ENCODE measurements at places on chromosomes 7 and 10.

GRCh38 chr10:31830887-31831286 is 97.7 kb downstream of the ARHGAP12 start:
- no peak for DNase-seq

DNA sequence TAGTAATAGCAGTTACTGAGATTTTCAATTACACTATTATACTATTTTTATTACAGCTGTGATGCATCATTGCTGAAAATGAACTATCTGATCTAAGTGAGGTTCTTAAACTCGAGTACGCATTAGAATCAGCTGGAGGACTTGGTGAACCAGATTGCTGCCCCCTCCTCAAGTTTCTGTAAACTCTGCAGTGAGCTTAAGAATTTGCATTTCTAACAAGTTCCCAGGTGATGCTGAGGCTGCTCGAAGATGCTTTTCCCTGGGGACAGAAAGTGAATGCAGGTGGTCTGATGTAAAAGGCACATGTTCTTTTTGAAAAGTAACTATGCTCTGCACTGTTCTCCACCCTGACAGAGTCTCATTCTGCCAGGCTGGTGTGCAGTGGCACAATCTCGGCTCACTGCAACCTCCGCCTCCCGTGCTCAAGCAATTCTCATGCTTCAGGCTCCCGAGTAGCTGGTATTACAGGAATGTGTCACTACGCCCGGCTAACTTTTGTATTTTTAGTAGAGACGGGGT is 12.5 kb downstream of the RNF133 start:
- DNase-seq = no peak

DNA sequence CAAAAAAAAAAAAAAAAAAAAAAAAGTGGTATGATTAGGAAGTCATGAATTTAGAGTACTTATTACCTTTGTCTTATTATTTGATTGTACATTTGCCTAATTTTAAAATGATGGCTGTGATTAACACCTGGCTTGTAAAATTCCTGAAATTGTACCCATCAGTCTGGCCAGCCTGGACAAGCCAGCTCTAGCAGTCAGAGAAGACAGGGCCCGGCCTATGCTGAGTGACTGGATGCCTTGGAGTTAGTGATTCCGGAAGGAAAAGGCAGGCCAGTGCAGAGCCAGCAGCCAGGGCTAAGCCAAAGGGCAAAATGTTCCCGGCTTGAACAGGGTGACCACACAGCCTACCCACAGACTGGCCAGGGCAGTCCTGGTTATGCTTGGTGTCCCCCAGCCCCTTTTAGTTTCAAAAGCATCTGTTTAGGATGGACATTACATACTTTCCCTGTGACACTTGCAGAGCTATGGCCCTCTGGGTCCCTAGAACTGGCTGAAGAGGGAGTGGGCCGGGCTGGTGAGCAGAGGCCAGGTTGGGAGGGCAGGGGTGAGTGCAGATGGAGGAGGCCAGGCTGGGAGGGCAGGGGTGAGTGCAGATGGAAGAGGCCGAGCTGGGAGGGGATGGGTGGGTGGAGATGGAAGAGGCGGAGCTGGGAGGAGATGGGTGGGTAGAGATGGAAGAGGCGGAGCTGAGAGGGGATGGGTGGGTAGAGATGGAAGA is 61.7 kb downstream of the PROSER2 start:
- no peak for DNase-seq

- no peak for DNase-seq
These were observed 19.1 kb downstream of the MAD1L1 start for GRCh38 chr7:2213551-2214215.

DNA sequence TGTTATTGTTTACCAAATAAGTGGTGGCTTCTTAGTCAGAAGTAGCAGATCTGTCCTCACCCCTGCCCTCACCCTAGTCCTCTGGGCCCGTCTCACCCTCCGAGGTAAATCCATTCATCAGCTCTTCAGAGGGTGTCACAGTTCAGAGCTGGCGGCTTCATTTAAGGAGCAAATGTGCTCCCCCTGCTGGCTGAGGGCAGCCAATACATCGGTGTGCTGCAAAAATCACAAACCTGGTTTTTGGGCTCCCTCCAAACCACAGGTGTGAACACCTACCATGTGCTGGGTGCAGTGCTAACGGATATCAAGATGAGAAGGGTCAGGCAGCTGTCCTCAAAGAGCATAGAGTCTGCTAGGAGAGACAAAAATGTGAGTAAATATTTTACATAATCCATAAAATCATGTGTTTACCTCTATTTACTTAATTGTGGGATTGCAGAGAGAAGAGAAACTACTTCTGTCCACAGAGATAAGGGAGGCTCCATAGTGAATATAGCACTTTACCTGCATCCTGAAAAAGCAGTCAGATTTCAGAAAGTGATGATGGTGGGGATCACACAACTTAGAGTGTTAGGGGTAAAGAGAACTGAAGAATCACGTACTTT is 15.5 kb upstream of the CRTAC1 start:
- DNase-seq = peak; percentile 7

- DNase-seq = no peak
These were observed 28.4 kb downstream of the TBC1D12 start for GRCh38 chr10:94430701-94431100.

- no peak for DNase-seq
These were observed 13.3 kb upstream of the ARHGAP21 start for GRCh38 chr10:24737001-24737400.

GRCh38 chr10:121406823-121407545 is 191.3 kb downstream of the FGFR2 start:
- DNase-seq = no peak

GRCh38 chr10:76686201-76686600 is 951.4 kb downstream of the KCNMA1 start:
- no peak for DNase-seq

GRCh38 chr7:155764438-155764793 is 47.8 kb downstream of the SHH start:
- no peak for DNase-seq

DNA sequence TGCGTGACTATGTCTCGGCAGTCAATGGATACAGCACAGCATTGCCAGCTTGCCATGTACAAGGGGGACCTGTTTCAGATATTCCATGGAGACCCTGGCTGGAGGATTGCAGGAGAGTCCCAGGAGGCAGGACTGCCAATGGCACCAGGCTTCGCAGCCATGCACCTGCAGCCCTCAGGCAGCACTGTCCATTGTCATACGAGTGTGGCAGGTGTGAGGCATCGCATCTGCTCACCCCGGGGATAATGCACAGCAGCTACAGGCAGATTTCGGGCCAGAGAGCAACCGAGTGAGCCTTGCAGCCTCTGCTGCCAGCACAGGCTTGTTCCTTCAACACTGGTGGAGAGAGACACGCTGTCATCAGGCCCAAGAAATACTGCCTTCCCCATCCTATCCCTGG is 415.1 kb downstream of the PAXIP1 start:
- no peak for DNase-seq

- DNase-seq = no peak
These were observed 951.4 kb downstream of the SORCS3 start for GRCh38 chr10:105592468-105592867.

GRCh38 chr7:151819866-151820265 is 57.0 kb downstream of the PRKAG2 start:
- no peak for DNase-seq

- DNase-seq = no peak
These were observed 41.9 kb downstream of the ENO4 start for GRCh38 chr10:116891208-116891607.

DNA sequence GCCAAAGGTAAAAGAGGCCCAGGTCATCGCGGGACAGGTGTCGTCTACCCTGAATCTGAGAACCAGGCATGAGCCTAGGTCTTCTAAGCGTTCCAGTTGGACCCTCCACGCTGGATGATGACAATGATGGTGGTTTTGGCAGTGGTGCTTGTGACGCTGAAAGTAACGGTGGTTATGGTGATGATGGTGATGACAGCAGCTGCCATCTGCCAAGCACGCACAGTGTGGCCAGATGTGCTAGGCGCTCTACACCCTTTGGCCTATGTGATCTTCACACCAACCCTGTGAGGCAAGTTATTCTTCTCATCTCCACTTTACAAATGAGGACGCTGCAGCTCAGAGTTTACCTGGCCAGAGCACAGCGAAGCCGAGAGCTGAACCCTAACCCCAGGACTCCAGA is 93.9 kb downstream of the FAM53B start:
- no peak for DNase-seq

GRCh38 chr7:114466917-114467316 is 52.3 kb downstream of the FOXP2 start:
- no peak for DNase-seq

- no peak for DNase-seq
These were observed 416.4 kb downstream of the AUTS2 start for GRCh38 chr7:70014472-70015177.

All from stimulated activated CD8-positive, alpha-beta memory T cell treated with anti-CD3 and anti-CD28 coated beads, Interleukin-4, amount 100 ng/mL, for 4 hours (primary cell).